Vein endothelial cell (primary cell): ENCODE measurements at places on chromosomes 13 and 19. TPM values are rescaled to one million over a fixed set of nuclear protein-coding genes. Genes with fewer than 3 reads are reported as not detected.

The IZUMO4 gene
- total RNA-seq, result 0.96 and 2.0 TPM in 2 replicates

The CCL25 gene
- not detected in 2 replicates for total RNA-seq

The SIAH3 gene
- total RNA-seq, result not detected in 2 replicates

The SIGLEC12 gene
- not detected in 2 replicates for total RNA-seq

The MBD3L2 gene
- total RNA-seq, result not detected in 2 replicates

The PTH2 gene
- not detected in 2 replicates for total RNA-seq

The PRSS57 gene
- 0.33 TPM in 1 of 2 replicates, not detected in the other for total RNA-seq

The GIPC1 gene
- 132 and 184 TPM in 2 replicates for total RNA-seq
